ENCODE measurements at places on chromosomes 5 and 9.

- DNase-seq = no peak
These were observed 24.0 kb upstream of the ASPN start for GRCh38 chr9:92506184-92506857.

DNA sequence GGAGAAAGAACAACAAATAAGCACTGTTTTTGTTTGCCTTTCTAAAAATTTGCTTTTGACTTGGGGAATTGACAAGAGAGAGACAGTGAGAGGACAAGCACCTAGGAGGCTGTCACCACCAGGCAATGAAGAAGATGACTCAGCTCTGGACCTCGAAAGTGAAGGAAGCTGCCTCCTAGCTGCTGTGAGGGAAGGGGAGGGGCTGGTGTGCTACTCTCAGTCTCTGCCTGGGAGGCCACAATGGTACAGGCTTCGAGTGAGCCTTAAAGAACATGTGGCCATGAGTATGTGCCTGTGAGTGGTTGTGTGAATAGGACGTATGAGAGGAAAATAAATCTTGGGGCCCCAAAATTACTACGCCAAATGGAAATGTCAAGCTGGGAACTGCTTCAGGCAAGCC, 7.1 kb upstream of the PLK2 start:
- peak; percentile 85 for DNase-seq

- DNase-seq = no peak
These were observed 4.1 kb downstream of the PRUNE2 start for GRCh38 chr9:76901801-76902200.

GRCh38 chr9:18718932-18719331, 245.0 kb downstream of the ADAMTSL1 start:
- no peak for DNase-seq

- no peak for DNase-seq
These were observed 19.0 kb downstream of the PTCH1 start for GRCh38 chr9:95497772-95498171.

DNA sequence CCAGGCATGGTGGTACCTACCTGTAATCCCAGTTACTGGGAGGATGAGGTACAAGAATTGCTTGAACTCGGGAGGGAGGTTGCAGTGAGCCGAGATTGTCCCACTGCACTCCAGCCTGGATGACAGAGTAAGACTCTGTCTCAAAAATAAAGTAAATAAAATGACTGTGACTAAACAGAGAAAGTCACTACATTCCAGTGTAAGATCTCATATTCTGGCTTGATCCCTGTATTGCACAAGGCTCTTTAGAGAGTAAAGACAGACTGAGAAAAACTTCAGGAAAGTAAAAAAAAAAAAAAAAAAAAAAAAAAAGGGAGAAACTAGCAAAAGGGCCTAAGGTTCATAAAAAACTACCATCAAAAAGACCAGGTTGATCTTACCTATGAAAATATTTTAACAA, 106.6 kb upstream of the PJA2 start:
- DNase-seq = no peak

DNA sequence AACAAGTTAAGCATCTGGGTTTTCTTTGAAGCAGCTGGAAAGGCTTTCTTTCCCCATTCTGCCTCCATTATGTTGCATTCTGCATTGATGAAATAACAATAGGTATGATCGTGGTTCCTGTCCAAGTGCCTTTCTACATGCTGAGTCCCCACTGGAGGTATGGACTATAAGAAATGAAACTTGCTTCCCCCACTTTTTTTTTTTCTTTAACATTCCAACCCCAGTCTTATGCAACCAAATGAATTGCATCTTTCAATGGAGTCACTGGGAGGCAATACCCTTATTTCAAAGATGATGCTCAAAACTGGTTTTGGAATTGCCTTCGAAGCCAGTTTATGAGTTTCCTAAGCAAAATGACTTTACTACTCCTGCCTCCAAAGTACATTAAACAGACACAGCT, 58.9 kb downstream of the ARSB start:
- no peak for DNase-seq

DNA sequence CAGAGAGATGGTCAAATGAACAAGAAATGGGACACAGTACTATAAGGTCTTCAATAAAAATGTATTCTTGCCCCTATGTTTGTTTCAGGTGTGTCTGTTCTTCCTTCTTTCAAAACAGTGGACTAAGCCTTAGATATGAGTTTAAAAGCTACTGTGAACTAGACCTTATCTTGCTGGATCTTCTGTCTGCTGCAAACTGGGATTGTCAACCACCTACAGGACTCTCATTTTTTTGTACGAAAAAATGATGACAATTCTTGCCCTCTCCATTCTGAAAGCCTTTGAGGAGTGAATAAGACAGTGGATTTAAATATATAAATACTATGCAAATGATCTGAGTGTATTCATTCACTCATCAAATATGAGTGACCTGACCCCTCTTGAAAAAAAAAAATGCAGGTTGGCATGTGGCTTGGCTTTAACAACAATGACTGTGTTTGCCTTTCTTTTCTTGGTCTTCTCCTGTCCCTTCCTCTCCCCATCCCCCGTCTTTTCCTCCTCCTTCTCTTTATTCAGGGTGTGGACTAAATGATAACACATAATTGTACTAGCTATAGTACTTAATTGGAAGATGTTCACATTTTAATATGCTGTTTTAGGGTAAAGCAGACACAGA, 235.5 kb upstream of the TRIM32 start:
- no peak for DNase-seq

DNA sequence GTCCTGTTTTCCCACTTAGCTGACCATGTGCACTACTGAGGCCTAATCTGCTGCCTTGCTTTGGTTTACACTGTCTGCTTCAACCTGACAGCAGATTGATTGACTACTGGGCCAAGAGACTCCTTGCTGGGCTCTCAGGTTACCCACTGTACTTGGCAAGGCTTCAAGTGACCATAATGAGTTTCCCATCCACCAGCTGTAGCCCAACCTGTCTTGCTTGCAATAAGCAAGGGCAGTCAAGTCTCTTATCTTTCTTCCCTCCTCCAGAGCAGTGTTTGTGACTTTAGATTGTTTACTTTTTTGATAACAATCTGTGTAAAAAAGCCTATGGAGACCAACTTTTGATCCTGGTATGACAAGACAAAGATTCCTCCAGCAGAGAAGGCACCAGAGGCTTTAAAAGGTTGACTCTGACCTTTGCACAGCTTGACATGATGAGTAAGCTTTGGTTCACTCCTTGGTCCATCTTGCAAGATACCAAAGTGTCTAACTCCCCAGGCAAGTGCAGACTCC, 912.3 kb upstream of the SEMA6A start:
- DNase-seq = no peak

- no peak for DNase-seq
These were observed 37.8 kb downstream of the B4GALT1 start for GRCh38 chr9:33129251-33129885.

- no peak for DNase-seq
These were observed 1425.8 kb upstream of the C9orf72 start for GRCh38 chr9:28999057-28999456.

DNA sequence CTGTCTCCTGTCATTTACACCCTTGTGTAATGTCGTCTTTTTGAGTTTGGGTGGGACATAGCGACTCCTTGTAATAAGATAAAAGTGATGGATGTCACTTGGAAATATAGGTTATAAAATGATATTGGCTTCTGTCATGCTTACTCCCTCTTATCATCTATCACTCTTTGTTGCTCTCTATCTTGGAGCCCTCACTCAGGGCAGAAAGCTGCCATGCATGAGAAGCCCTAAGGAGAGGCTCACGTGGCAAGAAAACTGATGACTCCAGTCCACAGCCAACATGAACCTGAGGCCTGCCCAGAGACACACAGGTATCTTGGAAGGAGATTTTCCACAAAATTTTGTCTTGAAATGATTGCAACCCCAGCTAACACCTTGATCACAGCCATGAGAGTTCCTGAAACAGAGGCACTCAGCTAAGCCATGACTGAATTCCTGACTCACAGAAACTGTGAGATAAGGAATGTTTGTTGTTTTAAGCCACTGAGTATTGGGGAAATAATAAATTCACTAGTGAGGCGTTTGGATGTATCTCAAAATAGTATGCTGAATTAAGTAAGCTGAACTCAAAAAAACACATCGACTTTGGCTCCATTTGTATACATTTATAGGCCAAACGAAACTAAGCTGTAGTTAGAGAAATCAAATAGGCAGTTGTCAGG, 216.7 kb downstream of the CDH18 start:
- no peak for DNase-seq

GRCh38 chr9:137277329-137278041, at the start of gene TOR4A:
TSS of gene TOR4A (plus strand) at chr9:137277726. CDS start at chr9:137278690, 964 bp downstream.
- DNase-seq = peak; percentile 83

GRCh38 chr5:122858451-122858850, 13.0 kb downstream of the SNX24 start:
- DNase-seq = no peak

GRCh38 chr5:95735406-95735805, 4.3 kb downstream of the RHOBTB3 start:
- no peak for DNase-seq

GRCh38 chr9:110429453-110429852, 91.8 kb upstream of the TXNDC8 start:
- DNase-seq = no peak

GRCh38 chr5:50749181-50749580, 82.7 kb downstream of the PARP8 start:
- DNase-seq = no peak

DNA sequence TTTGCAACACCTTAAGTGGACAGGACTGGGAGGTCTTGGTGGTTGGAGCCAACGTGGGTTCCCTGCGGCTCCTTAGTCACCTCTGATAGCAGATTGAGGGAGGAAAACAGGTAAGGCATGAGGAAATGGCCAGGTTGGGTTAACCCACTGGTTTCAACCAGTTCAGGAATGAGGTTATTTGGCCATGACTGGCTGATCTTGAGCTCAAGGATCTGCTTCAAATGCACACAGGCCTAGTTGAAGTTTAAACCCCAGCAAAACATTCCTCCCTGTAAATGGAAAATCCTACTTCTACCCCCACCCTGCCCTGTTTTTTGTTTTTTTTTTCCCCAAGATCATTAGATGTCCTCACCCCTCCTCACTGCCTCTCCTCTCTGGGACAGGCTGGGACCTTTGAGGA, 3.2 kb upstream of the NUP214 start:
- no peak for DNase-seq

DNA sequence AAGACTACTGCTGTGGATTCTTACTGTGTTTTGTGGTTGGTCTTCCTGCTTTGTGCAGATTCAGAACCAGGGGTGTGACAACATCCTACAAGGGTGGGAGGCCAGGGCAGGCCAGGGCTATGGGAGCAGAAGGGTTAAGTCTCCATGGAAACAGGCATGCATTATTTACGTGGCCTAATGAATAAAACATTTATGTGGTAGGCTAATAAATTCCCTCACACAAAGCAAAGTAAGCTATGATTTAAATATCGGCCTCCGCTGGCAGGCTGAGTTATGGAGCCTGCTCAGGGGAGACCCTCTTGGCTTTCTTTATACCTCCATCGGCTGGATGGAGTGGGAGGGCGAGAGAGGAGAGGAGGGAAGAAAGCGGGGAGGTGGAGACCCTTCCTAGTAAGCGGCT, 230.3 kb upstream of the MVB12B start:
- DNase-seq = no peak

GRCh38 chr5:116520771-116521170, 53.9 kb downstream of the SEMA6A start:
- no peak for DNase-seq

DNA sequence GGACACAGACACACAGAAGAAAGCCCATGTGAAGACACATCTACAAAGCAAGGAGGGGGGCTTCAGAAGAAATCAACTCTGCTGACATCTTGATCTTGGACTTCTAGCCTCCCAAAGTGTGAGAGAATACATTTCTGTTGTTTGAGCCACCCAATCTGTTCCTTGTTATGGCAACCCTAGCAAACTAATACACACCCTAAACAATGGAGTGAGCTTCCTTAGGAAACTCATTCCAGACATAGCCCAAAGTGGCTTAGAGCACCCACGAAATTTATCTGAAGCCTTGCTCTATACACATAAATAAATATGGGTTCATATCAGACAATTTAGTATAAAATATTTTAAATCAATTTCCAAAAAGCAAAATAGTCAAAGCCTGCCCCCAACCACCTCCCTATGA, 7.6 kb upstream of the TBC1D2 start:
- no peak for DNase-seq

GRCh38 chr9:136246849-136247550, 1.4 kb upstream of the QSOX2 start:
- DNase-seq = no peak

GRCh38 chr9:87607859-87608258, 110.2 kb downstream of the DAPK1 start:
- peak; percentile 84 for DNase-seq

DNA sequence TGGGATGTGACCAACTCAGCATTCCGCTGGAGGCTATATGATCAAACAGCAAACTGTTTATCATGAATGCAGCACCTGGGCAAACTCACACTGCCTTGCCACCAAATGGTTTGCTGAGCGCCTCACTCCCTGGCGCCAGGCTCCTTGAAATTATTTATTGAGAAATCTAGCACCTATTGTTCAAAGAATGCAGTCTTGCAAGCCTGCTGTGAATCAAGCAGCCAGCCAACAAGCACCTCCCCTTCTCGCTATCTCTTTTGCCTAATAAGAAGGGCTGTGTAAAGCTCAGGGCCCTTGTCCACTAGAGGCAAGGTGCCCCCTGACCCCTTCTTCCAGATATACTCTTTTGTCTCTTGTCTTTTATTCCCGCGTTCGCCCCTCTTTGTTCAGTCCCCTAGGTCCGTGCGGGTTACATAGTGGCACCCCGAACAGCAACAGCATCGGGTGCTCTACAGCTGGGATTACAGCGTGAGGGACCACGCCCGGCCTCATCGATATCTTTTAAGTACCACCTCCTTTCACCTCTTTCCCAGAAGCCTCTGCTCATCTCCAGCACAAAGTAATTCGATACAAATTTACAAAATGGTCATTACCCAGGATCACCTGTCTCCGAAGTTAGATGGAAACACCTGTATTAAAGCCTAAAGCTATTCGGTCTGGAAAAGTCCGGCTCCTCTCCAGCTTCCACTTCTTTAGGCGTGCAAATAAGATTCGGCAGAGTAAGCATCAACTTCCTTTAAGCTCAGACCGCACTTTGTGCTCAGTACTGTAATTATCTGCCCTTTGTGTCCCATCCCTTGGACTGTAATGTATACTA, 896 bp downstream of the RIGI start:
- peak; percentile 30 for DNase-seq

- DNase-seq = no peak
These were observed 39.0 kb downstream of the DDX31 start for GRCh38 chr9:132630811-132631210.

DNA sequence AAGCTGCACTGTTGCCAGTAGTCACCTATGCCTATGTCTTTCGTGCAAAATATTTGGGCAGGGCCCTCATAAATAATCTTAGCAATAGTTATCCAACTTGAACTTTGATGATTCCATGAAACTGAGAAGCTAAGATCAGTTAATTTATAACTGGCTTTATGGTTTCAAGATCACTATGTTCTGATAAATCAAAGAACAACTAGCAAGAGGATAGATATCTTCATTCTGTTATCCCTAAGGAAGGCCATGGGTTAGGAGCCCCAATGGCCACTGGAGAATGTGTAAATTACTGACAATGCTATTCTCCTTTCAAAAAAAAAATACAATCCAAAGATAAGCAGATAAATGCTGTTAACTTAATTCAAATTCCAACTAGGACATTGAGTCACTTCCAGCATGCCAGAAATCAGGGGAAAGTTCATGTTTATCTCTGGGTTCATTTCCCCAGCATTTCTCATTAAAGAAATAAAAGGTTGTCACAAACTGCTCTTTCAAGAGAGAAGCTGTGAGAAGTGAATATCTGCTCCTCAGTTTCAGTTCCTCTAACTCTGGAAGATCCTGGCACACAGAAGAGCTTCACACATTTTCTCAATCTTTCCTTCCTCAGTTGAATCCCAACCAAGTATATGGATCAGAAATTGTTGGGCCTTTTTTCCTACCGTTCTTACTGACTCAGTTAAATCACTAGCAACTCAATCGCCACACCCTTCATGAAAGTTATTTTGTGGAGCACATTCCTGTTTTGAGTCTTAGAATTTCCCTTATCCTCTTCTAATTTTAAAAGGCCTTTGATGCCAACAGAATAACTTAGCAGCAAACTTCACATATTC, 59.6 kb upstream of the SLC1A1 start:
- peak; percentile 80 for DNase-seq
